NCI-H2029 treated with DMSO at 0.1 percent for 48 hours (cell line): ENCODE measurements at places on chromosomes 11 and 22.

- DNase-seq, result no peak
Observed at GRCh38 chr11:111911563-111912401, at the start of gene CRYAB. CRYAB (minus strand) TSS chr11:111911770; CDS start chr11:111911724, 46 bp downstream.

DNA sequence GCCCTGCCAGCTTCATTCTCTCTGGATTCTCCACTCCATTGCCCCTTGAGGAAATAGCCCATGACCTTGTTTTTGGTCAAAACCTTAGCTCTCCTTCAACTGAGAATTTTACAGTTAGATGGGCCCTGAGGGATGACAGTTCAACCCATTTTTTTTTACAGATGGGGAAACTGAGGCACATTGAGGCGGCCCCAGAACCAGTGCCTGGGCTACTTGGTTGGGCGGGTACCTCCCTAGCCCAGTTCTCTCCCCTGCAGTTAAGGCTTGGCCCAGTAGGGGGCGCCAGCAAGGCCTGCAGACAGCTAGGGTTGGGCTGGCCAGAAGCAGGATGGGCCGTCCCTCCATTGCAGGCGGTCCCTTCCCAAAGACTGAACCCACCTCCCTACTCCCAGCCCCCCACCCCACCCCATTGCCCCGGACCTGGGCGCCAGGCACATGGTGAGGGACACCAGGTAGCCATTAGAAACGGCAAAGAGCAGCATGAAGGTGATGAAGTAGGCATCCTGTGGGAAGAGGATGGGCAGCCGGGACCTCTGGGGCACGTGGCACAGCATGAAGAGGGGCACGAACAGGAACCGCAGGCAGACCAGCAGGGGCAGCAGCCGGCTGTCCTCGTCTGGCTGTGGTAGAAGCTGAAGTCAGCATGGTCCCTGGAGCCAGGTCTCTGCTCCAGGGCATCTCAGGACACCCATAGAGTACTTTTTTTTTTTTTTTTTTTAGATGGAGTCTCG lies 7.6 kb downstream of the SLC29A2 start:
- DNase-seq, result no peak

GRCh38 chr11:57214494-57214893 lies 22.6 kb downstream of the APLNR start:
- DNase-seq, result no peak

GRCh38 chr22:29701155-29701999 lies 18.4 kb upstream of the CABP7 start:
- DNase-seq, result peak; percentile 34

GRCh38 chr11:30789270-30789669 lies 203.1 kb upstream of the MPPED2 start:
- DNase-seq, result no peak

- no peak for DNase-seq
Observed at GRCh38 chr11:118396097-118396501, 5.3 kb upstream of the ATP5MG start.

DNA sequence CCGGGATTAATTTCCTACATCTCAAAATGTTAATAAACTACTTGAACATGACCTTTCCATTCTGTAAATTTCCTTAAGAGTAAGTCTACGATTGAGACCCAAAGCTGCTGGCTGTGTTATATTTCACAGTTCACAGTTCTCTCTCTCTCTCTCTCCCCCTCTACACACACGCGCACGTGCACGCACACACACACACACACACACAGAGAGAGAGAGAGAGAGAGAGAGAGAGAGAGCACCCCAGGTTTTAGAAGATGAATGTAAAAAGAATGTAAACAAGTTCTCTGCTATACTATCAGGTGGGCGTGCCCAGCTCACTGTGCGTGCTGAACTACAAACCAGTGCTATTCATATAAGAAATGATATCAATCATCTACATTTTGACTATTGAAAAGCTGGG lies 3.3 kb downstream of the BDNF start:
- no peak for DNase-seq

DNA sequence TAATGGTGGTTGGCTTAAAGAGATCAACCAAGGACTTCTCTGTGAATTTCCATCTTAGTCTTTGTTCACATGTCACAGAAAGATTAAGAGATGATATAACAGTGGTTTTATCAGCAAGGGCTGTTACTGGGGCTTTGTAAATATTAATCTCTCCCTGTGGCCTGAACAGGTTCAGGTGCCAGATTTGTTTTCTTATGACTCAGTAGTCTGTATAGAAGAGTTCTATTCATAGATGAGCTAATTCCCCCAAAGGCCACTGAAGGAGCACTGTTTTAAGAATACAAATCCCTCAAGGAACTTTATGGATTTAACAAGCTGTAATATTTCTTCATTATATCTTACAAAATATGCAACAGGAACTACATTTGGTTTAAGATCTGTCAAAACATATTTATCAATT lies 50.4 kb downstream of the TCP11L1 start:
- no peak for DNase-seq

GRCh38 chr11:64893194-64894069 lies 15.0 kb upstream of the EHD1 start:
- no peak for DNase-seq

DNA sequence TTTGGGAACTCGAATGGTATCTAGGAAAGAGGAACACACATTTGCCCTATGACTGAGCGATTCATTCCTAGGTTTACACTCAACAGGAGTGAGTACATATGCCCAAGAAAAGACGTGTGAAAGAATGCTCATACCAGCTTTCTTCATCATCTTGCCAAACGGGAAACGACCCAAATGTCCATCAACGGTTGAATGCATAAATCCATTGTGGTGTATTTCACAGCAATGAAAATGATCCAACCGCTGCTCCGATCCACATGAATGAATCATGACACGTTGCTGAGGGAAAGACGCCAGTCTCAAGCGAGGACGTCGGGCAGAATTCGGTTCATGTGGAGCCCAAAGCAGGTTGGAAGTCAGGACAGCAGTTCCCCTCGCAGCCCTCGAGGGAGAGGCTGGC lies 71.5 kb downstream of the CYTH4 start:
- DNase-seq, result no peak

GRCh38 chr11:1541474-1542204 lies 30.4 kb downstream of the DUSP8 start:
- no peak for DNase-seq

- no peak for DNase-seq
Observed at GRCh38 chr22:19634226-19634975, 79.9 kb upstream of the SEPTIN5 start.

DNA sequence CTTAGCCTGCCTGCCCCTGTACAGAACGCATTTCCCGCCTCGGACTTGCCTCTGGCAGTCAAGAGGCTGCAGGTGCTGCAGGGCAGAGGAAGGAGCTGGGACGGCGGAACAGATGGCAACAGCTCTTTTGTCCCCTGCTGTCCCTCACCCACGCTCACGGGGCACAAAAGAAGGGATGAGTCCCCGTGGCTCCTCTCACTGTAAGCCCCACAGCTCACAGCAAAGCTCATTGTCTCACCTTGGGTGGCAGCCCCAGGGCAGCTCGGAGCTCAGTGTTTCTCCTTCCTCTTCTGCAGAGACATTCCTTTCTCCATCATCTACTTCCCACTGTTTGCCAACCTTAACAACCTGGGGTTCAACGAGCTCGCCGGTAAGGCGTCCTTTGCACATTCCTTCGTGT lies 24.3 kb downstream of the SLC25A18 start:
- no peak for DNase-seq

DNA sequence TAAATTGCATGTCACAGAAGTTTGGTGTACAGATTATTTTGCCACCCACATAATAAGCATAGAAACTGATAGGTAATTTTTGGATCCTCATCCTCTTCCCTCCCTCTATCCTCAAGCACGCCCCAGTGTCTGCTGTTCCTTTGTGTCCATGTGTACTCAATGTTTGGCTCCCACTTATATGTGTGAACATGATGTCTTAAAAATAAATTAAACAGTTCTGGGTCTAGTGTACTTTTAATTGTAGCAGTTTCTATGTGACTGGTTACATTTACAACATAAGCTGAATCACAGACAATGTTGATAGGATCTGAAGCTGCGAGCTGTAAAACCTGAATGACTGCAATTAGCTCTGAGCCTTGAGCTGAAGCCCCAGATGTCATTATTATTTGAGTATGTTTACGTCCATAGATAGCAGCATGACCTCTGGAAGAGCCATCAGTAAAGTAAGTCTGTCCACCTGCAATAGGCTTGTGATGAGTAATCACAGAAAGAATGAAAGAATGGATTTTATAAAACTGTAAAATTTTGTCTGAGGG lies 29.7 kb downstream of the OR10A6 start:
- no peak for DNase-seq

DNA sequence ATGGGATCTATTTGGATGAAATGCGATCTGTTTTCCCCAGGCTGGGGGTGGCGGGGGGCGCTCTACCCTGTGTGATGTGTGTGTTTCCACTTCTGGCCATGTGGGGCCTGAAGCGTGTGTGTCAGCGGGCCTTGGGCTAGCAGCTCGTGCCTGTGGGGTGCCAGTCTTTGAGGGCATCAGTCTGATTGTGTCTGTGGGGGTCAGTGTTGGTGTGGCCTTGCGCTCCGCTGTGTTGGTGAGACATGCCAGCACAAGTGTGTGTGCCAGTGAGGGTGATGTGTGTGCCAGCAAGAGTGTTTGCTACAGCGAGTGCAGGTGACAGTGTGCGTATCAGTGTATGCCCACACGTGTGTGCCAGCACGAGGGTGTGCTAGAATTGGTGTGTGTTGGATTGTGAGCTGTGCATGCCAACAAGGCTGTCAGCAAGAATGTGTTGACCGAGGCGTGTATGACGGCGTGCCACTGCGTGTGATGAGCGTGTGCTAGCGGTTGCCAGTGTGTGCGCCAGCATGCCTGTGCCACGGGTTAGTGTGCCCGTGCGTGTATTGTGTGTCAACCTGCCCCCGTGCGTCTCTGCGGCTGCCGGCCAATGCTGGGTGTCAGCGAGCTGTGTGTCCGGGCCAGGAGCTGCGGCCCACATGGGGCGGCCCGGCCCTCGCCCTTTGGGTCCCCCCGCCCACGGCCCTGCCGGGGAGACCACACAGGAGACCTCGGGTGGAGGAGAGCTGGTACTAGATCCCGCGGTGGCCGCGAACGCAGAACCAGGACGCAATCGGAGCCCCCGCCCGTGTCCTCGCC lies 519 bp downstream of the ARRB1 start:
- no peak for DNase-seq

- no peak for DNase-seq
Observed at GRCh38 chr11:117574551-117574950, 222.5 kb downstream of the DSCAML1 start.

GRCh38 chr22:46636221-46637002 lies 16.2 kb downstream of the GRAMD4 start:
- no peak for DNase-seq

DNA sequence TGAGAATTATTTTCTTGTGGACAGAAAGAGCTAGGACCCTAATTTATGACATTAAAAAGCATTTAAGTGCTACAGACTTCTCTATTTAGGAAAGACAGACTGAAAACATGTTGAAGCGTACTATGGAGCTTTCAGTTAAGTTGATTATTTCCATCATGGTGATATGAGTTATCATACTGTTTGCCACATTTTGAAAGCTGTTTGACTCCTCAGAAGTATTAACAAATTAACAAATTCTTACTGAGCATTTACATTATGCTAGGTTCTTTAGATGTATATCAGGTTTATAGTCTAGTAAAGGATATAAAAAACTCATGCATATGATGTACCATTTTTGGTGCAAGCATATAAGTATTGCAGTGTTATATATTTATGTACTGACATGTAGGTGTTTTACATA lies 50.1 kb downstream of the ARHGEF12 start:
- DNase-seq, result no peak

- DNase-seq, result no peak
Observed at GRCh38 chr22:17734187-17734586, 40.1 kb downstream of the BID start.

DNA sequence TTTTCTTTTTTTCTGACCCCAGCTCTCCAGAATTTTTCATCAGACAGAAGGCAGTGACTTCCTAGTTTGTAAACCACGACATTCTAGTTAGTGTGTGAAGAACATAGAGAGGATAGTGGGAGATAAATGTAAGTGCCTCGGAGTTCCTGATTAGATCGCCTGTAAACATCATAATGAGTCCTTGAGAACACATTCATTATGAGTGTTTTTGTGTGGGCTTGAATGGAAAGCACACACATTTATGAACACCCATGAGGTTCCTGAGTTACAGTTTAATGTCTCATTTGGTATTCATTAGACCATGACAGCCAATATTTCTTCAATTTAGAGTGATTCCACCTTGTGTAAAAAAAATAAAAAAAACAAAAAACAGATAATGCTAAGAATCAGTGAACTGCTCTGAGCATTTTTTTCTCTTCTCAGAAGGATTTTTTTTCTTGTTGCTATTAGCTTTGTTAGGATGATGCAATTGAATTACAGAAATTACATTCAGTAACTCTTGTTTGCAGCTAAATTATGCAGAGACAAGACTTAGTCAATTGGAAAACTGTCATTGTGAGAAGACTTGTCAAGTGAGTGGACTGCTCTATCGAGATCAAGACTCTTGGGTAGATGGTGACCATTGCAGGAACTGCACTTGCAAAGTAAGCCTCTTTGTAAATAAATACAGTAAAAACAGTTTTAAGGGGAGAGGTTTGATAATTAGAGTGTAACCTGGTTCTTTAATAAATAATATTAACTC lies 257.6 kb downstream of the NELL1 start:
- peak; percentile 86 for DNase-seq

DNA sequence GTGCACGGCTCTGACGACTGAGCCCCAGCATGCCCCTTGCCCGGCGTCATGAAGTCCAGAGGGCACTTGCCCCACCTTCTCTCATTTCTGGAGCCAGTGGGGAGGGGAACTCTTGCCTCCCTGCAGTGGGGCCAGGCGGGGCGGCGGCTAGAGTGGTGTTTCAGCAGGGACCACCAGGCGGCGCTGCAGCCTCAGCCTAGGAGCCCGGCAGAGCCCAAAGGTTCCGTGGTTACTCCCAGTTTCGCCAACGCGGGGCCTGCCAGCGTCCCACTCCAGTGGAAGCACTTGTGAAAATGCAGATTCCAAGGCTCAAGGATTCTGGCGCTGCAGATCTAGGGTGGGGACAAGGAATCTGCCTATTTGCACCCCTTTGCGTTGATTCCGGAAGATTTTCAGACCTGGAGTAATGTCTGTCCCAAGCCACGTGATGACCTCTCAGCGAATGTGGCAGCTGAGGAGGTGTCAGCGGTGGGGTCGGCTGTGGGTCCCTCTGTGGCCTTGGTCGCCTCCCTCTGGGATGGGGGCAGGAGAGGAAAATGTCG lies 55.7 kb downstream of the CD82 start:
- DNase-seq, result peak; percentile 20

DNA sequence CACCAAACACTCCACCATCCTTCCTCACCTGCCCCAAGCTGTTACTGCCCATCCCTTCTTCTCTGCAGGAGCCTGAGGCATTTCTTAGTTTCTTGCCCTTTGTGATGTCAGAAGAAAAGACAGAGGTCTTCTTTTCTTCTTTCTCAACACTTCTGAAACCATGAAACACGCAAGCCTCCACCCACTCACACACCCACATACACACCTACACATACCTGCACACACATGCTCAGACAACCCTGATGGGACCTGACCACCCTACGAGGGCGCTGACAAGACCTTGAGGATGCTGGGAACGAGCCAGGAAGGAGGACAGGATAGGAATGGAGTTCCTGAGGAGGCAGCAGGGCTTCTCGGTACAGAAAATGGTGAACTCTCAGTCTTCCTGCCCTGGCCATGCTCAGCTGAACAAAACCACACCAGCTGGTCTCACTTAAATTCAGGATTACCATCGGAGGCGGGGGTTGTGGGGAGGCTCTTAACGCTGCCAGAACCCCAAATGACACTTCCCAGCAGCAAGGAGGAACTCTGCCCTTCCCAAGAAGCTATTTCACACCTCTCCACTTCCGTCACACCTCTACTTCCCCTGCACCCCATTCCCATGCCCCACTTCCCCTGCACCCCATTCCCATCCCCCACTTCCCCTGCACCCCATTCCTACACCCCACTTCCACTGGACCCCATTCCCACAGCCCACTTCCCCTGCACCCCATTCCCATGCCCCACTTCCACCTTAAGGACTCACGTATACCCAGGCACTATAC lies 41.0 kb downstream of the CSF2RB start:
- no peak for DNase-seq
